ENCODE measurements at places on chromosomes 7 and 10. TPM values are rescaled to one million over a fixed set of nuclear protein-coding genes. Genes with fewer than 3 reads are reported as not detected.

- DNase-seq, result no peak
Observed at GRCh38 chr10:97520978-97521761, 22.4 kb downstream of the UBTD1 start.

- no peak for DNase-seq
Observed at GRCh38 chr10:59002011-59002410, 174.4 kb upstream of the PHYHIPL start.

DNA sequence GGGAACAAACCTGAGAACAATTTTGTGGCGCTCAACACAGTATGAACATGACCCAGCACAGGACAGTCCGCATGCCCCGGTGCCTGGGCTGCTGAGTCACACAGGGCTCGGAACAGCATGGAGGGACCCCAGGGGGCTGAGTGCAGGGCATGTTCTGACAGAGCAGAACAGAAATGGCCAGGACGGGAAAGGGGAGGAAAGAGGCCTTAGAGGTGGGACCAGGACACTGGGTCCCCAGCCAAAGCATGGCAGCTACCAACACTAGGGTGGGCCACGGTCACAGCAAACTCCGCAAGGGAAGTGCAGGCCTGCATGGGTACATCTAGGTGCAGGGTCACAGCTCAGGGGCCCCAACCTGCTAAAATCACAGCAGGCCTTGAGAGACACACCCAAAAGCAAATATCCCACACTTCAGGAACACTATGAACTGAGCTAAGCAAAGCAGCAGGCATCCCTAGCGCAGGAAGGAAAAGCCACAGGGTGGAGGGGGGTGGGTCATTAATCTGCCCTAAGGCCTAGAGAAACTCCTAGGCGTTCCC lies 5.6 kb downstream of the IMPDH1 start:
- DNase-seq, result no peak

DNA sequence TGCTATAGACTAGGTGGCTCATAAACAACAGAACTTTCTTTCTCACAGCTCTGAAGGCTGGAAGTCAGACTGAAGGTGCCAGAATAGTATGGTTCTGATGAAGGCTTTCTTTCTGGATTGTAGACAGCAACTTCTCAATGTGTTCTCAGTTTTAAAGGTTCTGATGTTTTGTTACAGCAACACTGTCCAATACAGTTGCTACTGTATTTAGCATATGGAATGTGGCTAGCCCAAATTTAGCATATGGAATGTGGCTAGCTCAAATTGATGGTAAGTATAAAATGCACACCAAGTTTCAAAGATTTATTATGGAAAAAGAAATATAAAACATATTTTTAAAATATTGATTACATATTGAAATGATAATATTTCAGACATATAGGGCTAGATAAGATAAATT lies 145.3 kb downstream of the MBL2 start:
- no peak for DNase-seq

- no peak for DNase-seq
Observed at GRCh38 chr10:130363899-130364445, 227.8 kb downstream of the GLRX3 start.

DNA sequence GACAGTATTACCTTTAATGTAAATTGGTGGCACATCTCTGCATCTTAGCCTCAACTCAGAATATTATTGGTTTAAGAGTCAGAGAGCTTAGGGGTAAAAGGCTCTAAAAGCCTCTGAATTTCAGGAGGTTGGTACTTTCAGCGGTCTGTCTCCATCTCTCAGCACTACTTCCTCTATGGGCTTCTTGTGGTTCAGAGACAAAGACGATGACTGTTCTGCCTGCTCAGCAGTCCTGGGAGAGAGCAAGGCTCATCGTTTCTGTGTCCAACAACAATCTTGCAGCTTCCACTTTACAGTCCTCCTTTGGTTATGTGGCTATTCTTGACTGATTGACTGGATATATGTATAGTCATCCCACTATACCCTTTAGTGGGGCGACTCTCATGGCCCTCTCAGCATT lies 394.7 kb downstream of the AUTS2 start:
- DNase-seq, result no peak

GRCh38 chr10:24963521-24964041 lies 11.2 kb upstream of the PRTFDC1 start:
- DNase-seq, result no peak

DNA sequence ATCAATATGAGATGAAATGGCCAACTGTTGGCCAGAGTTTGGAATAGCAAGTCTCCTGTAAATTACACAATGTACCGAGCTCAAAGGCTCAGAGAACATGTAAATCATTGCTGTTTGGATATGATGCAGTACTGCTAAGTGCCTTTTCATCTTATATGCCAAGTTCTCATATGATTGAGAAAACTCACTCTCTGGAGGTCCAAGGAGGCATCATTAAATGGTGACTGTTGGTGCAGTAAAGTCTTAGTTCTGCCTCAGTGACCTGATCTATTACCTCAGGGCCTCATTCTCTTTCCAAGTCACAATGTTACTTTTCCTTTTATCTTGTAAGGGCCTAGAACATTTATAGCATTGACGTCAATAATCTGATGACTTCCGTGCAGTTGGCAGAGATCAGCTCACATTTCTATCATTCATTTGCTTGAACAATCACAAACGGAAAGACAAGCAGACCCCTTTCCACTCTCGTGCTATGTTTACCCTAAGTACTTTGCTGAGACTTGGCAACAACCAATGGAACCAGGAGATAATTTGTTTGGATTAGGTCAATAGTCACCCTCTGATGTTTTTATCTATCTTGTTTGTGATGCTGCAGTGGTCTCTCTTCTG lies 32.6 kb upstream of the PDK4 start:
- DNase-seq, result no peak

DNA sequence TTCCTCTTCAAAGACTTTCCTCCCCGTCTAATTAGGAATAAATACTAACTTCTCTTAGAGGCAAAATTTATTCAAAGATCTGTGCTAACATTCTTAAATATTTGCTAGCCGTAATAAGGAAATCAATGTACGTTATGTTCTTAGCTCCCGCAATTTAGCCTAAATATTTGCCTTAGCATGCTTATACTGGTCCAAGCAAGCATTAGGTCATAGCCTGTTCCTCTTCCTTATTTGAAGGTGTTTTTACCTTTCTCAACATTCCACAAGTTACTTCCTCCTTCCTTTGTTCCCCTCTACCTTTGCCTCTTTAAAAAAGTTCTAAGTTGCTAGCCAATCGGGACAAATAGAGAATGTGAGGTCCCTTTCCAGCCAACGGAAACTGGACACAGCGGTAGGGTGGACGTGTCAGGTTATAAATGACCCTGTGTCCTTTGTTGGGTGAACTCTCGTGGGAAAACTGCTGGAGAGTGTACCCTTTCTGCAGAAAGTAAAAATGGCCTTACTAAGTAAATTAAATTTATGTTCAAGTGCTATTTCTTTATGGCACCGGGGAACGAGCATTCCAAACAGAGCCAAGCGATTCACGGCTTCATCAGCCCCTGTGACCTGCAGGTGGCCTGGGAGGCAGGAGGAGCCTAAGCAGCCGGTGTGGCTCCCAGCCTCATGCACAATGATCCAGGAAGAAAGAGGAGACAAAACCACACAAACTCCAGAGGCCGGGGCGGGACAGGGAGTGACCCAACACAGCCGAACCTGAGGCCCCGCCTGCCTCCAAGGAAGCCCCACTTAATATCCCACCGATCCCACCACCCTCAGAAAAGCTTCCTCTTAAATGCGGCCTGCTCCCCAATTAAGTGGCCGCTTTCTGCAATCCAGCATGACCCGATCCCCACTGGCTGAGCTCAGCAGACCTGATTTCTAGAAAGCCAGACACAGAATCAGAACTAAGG lies 67.0 kb downstream of the ZRANB1 start:
- DNase-seq, result no peak

MUC3A gene
- total RNA-seq, result not detected

ZNF488 gene
- 0.33 TPM for total RNA-seq

TRIL gene
- total RNA-seq, result not detected

- DNase-seq, result no peak
Observed at GRCh38 chr10:61465171-61465496, 12.0 kb upstream of the TMEM26 start.

- no peak for DNase-seq
Observed at GRCh38 chr10:103703941-103704919, 151.1 kb downstream of the SH3PXD2A start.

PDE6C gene
- not detected for total RNA-seq

CPN1 gene
- not detected for total RNA-seq

DNA sequence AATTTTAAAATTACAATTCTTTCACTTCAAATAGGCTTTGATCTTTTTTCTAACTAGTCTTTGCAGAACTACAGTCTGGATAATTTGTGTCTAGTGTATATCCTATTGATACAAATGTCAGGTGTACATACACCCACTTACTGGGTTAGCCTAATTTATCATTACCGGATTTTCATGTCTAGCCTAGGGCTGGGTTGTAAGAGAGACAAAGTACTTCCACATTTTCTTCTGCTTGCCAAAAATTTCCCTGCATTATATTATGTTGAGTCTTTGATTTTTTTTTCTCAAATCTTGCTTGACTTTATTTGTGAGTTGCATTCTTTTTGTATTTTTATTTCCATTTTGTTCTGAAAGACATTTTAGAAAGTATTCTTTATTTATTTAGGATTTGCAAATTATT lies 284.8 kb upstream of the FZD8 start:
- no peak for DNase-seq

DNA sequence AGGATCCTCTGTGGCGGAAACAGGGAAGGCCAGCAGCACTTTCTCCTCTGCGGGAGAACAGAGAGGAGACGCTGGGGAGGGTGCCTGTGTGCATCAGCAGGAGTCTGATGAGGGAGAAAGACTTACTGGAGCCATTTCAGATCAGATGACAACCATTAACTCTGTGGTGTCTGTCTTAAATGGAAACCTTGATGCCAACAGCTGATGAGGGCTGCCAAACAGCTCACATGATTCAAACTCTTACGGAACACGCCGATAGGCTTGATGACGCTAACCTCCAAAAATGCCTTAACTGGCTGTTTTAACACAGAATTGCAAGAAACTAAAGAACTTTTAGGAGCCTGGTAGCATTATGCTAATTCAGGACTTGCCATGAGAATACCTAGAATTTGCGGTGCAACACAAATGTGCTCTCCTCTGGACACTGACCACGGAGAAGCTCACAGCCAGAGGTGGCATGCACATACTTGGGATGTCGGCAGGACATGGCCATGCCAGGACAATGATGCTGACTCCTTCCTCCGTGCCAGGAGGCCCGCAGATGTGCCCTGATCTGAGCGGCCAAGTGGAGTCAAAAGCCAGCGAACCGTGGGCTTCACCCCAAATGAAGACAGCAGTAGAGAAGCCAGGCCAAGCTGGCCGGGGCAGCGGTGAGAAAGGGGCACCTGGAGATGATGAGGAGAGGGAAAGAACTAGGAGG lies 154.9 kb downstream of the ZMYND11 start:
- DNase-seq, result no peak

- DNase-seq, result no peak
Observed at GRCh38 chr10:117540640-117541404, 1.7 kb upstream of the EMX2 start.

AQP1 gene
- 0.10 TPM for total RNA-seq

DNA sequence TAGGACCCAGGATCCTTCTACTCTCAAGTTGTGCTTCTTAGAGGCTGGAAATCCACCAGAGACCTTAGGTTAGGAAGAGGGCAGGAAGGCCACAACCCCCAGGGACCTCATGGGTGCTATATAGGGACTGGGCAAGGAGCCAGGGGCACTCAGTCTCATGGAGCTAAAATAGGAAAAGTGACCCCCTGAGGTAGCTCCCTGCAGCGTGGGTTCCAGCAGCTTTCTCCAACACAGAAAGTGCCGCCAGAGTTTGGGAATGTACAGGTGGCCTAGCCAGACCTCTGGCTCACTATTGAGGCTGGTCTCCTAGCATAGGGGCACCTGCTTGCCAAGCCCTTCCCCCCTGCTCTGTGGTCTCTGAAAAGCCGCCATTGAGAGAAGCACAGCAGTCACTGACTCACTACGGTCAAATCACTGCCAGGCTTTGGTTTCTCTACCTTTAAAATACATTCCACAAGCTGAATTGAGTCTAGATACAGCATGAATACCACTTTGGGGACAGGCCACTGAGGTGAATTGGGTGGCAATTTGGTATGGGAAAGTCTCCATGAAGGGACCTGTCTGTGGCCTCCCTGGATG lies 333.2 kb upstream of the PODXL start:
- no peak for DNase-seq

TRPV5 gene
- not detected for total RNA-seq

- DNase-seq, result no peak
Observed at GRCh38 chr7:45944058-45944457, 23.0 kb upstream of the IGFBP3 start.

- no peak for DNase-seq
Observed at GRCh38 chr7:90209776-90210175, 1.8 kb upstream of the STEAP2 start.

DNA sequence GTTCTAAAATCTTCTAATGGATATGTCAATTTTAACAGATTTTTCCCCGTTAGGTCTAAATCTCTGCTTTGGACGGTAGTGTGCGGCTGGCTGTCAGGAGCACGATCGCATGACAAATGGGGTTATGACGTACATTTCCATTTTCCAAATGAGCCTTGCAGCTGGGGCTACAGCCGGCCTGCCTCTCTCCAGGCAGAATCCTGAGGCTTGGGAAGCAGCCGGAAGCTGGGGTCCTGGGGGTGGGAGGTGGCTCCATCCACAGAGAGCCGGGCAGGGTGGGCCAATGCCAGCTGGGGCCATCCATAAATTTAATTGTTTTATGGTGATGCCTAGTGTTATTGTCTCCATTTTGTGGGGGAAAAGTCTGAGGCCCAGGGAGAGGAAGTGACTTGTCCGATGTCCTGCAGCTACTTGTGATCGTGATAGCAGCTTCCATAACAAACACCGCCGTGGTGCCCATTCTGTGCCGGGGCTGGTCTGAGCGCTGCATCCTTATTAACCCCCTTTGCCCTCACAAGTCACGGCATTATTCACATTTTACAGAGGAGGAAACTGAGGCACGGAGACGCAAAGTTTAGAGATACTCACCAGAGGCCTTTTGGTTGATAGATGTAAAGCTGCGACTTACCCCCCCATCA lies 53.0 kb upstream of the EBF3 start:
- no peak for DNase-seq

GRCh38 chr7:71613313-71613712 lies 481.4 kb downstream of the GALNT17 start:
- no peak for DNase-seq

DNA sequence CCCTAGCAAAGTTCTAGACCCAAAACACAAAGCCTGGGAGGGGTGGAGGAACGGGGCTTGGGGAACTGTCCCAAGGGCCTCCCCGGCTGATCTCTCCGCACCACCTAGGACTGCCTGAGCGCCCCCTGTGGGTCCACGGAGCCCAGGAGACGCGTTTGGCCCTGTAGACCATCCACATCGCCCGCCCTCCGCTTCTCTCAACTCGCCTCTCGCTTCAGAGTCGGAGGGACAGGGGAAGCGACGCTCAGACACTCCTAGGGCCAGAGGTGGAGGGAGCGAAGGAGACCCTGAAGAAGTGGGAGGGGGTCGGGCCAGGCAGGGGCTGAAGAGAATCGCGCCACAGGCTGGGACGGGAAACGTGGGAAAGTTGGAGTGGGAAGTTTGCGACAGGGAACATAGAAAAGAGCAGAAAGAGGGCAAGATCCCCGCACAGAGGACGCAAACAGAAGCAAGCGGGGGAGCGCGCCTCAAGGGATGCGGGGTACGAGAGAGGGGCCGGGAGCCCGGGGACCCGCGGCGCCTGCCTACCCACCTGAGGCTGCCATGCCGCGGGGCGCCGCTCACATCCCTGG lies 378 bp downstream of the PIK3AP1 start:
- peak; percentile 70 for DNase-seq
